Activated CD4-positive, alpha-beta T cell treated with anti-CD3 and anti-CD28 coated beads for 1 hour (primary cell): ENCODE measurements at places on chromosomes 13 and 19.

- no peak for DNase-seq
Measured at GRCh38 chr19:33396701-33397535, 23.4 kb downstream of the CEBPG start.

- no peak for DNase-seq
Measured at GRCh38 chr19:50794074-50794875, 4.1 kb downstream of the ACP4 start.

DNA sequence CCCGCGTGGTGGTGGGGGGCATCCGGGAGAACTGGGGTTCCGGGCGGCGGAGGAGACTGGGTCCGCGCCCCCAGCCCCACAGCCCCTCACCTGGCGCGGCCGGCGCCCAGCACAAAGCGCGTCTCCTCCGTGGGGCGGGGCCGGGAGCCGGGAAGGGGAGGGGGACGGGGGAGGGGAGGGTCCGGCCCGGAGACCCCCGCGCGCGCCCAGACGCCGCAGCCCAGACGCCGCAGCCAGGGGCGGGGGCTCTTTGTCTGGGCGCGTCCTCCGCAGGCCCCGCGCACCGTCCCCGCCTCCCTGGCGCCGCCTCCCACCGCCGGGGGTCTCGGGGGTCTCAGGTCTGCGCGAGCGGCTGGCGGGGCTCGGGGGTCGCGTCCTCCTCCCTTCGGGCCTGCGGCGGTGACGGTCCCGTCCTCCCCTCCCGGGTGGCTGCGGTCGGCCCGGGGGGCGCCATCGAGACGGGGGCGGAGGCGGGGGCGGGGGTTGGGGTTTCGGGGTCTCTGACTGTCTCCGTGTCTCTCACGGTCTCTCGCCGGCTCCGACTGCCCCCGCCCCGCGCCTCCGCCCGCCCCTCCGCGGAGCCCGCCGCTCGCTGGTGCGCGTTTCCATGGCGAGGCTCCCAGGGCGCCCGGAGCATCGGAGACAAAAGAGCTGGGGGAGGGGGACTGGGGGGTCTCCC is at the start of gene PLPPR3:
PLPPR3 (minus strand) TSS at position 131 of the 679 bp plus-strand sequence. CDS start 396 bp downstream, outside the sequence.
- DNase-seq: no peak

GRCh38 chr13:60074397-60074796 is 89.3 kb downstream of the DIAPH3 start:
- no peak for DNase-seq

DNA sequence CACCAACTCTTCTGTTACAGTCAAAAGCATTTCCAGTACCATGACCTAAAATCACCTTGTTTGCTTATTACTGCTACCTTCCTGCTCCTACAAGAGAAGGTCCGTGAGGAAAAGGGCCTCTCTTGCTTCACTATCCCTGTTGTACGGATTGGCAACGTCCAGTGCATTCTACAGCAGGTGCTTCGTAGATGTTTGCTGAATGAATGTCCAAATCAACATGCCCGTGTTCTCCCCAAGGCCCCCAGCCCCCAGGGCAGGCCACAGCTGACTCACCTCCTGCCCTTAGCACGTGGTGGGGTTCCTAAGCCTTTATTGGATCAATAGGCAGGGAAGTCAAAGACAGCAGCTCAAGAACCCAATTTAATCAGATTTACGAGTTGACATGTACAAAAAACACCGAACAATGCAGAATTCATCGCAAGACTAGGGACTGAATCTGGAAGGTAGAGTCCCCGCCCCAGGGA is 5.5 kb upstream of the NAPA start:
- DNase-seq: no peak

- DNase-seq: no peak
Measured at GRCh38 chr19:40321566-40322270, 26.5 kb downstream of the C19orf47 start.

- DNase-seq: no peak
Measured at GRCh38 chr13:64793592-64793991, 2436.5 kb downstream of the PCDH9 start.

DNA sequence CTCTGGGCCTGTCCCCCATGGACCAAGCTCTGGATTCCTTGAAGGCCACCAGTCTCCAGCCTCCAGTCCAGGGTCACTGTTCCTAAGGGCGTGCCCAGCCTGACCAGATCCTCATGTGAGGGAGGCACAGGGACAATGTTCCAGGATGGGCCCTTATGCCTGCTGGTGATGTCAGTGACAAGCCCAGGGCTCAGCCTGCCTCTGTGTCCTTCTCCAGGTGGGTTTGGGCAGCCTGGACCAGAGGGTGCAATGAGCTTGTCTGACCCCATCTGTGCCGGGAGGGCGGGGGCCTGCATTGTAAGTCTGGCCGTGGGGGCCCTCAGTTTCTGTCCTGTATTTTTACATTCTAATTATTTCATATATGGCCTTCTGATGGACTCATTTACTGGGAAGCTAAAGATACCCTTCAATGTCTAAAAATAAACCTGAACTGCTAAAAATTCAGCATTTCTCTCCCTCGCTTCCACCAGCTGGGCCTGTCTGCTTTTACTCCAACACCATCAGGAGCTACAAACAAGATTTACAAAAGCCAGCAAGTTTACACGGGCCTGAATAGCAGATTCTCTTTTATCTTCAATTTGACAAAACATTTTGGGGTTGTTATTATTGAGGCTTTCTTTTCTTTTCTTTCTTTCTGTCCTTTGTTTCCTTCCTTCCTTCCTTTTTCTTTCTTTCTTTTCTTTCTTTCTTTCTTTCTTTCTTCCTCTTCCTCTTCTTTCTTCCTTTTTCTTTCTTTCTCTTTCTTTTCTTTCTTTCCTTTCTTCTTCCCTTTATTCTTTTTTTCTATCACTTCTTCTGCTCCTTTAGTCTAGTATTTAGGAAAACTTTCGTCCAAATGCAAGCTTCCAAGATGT is 34.2 kb upstream of the C19orf12 start:
- DNase-seq: no peak

DNA sequence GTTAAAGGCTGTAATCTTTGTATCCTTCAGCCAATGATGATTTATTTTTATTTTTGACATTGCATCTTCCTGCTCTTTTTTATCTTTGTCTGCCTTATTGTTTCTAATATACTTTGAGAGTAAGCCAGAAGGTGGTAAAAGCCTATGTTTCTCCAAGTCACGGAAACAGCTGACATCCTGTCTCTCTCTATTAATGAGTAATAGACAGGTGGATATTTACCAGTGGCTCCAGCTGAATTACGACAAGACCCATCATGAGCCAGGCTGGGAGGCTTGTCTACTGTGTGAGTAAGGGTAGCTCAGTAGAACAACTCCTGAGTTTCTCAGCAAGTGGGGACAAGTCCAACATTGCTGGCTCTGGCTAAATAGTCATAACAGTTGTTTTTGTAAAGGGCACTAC is 166.6 kb downstream of the NDFIP2 start:
- no peak for DNase-seq

- DNase-seq: no peak
Measured at GRCh38 chr19:44752123-44752815, 3.8 kb downstream of the BCL3 start.

GRCh38 chr13:42876270-42876714 is 94.9 kb downstream of the FAM216B start:
- DNase-seq: no peak

GRCh38 chr13:52954838-52955237 is 73.8 kb upstream of the OLFM4 start:
- no peak for DNase-seq

GRCh38 chr13:63690672-63691071 is 2275.0 kb upstream of the PCDH20 start:
- DNase-seq: no peak

DNA sequence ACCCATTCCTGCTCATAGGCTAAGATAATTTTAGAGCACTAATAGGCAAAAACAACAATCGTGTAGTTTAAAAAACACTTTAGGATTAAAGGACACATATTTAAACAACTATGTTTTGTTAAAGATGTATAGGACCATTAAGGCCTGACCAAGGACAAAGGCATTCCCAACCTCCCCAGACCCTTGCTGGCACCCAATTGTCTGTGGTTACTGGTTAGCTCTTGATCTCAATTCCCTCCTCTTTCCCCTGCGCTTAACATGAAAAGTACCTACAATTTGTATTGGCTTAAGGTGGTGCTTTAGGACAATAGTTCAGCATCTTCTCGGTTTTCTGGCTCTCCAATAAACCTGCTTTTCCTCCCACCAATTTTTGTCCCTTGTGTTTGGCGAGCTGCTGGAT is 51.0 kb downstream of the TEX26 start:
- DNase-seq: no peak

GRCh38 chr13:101307181-101307701 is 109.1 kb downstream of the NALCN start:
- DNase-seq: no peak

GRCh38 chr13:22320991-22321390 is 650.1 kb downstream of the FGF9 start:
- no peak for DNase-seq

- no peak for DNase-seq
Measured at GRCh38 chr19:22523940-22524339, 101.8 kb upstream of the ZNF98 start.

- DNase-seq: no peak
Measured at GRCh38 chr19:54196536-54196935, 4.1 kb upstream of the RPS9 start.

GRCh38 chr19:18859676-18860301 is 28.0 kb downstream of the UPF1 start:
- DNase-seq: no peak

- DNase-seq: no peak
Measured at GRCh38 chr19:3636506-3636905, 9.9 kb upstream of the CACTIN start.

GRCh38 chr19:19406878-19407632 is 1.6 kb downstream of the GATAD2A start:
- peak; percentile 43 for DNase-seq

DNA sequence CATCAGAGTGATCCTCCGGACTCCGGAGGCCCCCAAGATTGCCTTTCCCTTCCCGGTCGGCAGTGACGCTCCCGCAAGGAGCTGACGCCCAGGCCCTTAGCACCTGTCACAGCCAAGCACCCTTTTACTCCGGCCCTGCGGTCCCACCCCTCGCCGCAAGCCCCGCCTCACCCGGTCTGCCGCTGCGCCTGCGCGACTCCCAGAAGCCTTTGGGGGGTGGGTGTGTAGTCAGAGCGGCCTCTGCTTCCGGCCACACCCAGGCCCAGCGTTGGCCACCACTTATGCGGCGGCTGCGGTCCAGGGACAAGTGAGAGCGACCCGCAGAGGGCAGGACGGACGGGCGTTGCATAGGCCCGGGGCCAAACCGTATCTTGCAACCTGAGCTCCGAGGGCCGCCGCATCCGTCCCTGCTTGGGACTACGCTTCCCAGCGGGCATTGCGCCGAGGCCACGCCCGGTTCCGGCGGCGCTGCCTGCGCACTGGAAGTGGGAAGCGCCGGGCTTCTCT is 441 bp upstream of the ZFP28 start:
- peak; percentile 84 for DNase-seq

GRCh38 chr19:53703361-53703760 is 71.6 kb downstream of the DPRX start:
- DNase-seq: no peak

DNA sequence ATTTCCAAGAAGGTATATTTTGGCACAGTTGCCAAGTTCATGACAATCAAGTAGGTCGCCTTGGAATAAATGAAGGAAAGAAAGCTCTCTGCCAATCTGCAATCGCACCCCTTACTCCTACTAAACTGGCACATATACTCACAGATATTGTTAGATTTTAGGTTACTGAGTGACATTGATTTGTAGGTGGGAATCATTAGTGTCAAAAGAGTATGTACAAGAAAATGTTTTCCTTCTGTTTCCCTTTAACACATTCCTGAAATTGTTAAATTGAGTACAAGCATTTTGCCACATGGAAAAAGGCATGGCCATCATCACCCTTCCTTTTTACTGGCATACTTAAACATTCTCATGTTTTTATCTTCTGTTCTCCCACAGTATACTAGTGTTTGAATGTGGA is 2868.3 kb upstream of the PCDH20 start:
- DNase-seq: no peak

GRCh38 chr13:20140487-20140886 is 20.4 kb downstream of the GJA3 start:
- no peak for DNase-seq

DNA sequence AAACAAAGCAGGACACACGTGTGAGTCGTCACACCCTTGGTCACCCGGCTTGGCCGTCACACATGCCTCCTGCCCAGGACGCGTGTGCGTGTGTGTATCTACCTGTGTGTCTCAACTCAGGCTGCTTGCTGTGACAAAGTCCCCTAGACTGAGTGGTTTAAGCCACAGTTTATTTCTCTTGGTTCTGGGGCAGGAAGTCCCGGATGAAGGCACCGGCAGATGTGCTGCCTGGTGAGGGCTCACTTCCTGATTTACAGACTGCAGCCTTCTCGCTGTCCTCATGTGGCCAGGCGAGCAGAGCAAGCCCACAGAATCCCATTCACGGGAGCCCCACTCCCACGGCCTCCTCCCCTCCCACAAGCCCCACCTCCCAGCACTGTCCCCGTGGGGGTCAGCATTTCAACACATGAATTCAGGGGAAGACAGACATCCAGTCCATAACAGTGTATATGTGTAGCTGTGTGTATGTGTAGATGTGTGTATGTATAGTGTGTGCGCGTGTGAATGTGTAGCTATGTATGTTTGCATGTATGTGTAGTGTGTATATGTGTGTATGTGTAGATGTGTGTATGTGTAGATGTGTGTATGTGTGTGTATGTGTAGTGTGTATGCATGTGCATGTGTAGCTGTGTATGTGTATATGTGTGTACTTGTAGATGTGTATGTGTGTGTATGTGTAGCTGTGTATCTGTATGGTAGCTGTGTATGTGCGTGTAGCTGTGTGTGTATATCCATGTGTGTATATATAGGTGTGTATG is 51.5 kb downstream of the MCF2L start:
- no peak for DNase-seq

DNA sequence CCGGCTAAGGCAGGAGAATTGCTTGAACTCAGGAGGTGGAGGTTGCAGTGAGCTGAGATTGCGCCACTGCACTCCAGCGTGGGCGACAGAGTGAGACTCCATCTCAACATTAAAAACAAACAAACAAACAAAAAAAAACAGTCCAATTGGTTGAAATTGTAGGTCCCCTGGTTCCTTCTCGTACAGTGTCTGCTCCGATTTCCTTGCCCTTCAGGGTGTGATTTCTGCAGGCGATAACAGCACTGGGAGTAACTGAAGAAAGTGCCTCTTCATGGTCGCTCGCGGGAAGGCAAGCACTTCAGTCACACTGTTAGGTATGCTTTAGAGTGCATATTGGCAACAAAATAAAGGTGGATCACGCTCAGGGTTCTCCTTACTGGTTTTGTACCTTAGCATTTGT is 39.7 kb downstream of the TPT1 start:
- no peak for DNase-seq

DNA sequence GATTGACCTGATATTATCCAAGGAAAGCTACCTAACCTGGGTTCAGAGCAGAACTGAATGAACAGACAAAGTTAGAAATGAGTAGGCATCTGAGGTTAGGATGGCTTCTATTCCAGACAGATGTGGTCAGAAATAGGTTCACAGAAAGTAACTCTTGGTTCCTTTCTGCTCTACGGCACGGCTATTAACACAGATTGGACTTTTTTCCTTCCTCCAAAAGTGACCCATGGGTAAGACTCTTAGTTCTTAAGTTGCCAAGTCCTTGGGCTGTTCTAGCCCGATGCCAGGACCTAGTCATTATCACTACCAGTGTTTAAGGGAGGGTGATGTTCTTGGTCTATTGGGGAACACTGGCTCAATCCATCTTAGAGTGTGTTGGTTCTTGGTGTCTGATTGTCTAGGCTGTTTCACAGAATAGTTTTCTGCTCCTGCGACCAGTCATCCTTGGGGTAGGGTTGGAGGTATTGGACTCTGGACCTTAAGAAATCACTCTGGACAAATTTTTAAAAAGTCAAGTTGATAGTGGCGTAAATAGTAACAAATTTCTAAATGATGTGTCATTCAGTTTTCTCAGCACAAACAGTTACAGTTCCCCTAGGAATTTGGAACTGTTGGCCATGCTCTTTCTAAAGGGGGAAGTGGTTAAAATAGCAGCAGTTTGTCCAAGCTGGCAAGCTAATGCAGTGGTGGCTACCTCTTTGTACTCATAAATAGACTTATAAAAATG is 60.1 kb upstream of the MYCBP2 start:
- no peak for DNase-seq
